ENCODE measurements at places on chromosomes 7 and 10.

DNA sequence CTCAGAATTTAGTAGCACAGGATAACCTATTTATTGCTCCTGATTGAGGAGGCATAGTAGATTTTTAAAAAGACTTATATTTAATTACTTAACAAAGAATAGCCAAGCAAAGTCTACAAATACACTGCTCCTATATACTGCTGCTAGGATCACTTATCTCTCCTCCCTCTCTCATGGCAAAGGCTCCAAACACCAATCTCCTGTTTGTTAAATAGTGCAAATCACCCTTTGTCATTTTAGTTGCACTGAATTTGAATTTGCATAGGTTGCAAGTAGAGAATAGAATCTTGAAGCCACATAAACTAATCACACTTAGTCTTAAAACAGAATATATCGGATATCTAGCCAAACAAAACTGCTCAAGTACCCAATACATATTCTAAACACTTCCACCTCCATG lies 219.1 kb upstream of the LRRN3 start:
- no peak for DNase-seq

- DNase-seq: no peak
Observed at GRCh38 chr7:80884511-80885195, 34.2 kb downstream of the SEMA3C start.

DNA sequence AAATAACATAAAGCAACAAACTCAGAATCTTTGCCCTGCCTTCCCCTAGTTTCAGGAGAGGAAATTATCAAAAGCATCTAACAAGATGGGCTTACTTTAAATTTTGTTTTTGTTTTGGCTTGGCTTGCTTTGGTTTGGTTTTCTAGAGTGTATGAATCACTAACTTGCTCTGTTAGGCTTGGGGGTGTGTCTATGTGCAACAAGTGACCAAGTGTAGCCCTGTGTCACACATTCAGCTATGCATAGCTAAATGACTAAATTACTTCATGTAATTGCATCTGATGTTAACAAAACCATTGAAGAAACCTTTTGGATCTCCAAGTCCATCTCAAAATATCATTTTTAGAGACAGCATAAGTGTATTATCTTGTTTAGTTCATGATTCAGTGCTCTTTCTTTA lies 251.0 kb downstream of the TFEC start:
- DNase-seq: no peak

DNA sequence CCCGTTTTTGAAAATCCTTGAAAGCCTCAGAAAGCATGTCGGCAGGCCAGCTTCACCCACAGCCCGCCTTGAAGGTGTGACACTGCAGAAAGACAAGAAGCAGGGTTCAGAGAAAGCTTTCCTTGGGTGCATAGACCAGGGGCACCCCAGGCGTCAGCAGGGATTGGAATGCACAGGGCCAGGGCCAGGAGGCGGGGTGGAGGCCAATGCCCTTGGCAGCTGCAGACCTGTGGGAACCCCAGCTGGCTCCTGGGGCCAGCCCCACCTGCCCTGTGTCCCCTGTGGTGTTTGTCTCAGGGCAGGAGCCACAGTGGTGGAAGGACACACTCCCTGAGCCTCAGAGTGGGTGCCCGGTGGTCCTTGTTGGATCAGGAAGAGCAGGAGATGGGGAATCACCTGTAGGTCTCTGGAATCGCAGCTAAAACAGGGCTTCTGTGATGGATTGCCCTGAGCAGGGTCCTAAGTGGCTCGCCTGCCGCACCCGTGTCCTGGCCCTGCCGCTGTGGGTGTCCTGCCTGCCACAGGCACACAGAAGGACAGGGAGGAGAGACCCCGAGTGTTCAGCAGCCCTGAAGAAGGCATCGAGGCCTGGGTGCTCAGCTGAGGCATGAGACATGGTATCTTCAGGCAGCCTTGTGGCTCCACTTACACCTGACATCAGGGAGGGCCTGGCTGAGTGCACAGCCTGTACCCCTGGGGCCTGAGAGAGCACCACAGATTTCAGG lies 32.5 kb downstream of the ANXA8 start:
- no peak for DNase-seq

DNA sequence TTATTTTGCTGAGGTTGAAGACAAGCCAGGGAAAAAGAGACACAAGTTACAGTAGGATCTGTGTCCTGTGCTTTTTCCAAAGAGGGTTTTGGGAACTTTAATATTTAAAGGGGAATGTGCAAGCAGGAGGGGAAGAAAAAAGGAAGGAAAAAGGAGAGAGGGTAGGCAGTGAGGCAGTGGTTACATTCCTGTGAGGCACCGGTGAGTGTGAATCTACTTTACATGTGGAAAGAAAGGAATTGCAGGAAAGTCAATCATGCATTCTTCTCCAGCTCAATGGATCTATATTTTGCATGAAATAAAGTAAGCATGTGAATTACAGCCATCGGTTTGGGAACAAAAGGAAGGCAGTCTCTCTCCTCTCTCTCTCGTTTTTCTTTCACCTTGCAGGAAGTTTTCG lies 12.6 kb upstream of the DYNC2I1 start:
- DNase-seq: no peak

Measured in substantia nigra (tissue), 51 donors.